ENCODE measurements at places on chromosomes 2 and 18.

DNA sequence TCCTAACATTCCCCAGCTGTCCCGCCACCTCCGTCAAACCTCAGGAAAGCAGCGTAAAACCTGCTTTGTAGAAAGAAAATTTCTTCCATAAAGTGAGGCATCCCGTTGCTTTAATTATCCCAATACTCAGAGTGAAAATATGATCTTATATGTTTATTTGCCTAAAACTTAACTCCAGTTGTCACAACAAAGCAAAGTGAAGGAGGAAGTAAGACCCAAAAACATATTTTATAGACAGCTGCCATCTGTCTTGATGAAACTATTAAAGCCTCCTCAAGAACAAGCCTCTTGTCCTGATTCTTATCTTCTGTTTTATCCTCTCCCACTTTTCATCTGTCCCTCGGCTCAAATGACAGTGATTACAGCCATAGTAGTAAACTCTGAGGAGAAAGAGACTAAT is 28.9 kb upstream of the LPIN2 start:
- no peak for DNase-seq

- DNase-seq, result peak; percentile 41
Measured at GRCh38 chr2:207792244-207792785, 22.6 kb upstream of the FZD5 start.

- peak; percentile 62 for DNase-seq
Measured at GRCh38 chr2:17933256-17933655, 54.8 kb downstream of the KCNS3 start.

- DNase-seq, result peak; percentile 16
Measured at GRCh38 chr2:134836986-134837385, 1.4 kb upstream of the ACMSD start.

DNA sequence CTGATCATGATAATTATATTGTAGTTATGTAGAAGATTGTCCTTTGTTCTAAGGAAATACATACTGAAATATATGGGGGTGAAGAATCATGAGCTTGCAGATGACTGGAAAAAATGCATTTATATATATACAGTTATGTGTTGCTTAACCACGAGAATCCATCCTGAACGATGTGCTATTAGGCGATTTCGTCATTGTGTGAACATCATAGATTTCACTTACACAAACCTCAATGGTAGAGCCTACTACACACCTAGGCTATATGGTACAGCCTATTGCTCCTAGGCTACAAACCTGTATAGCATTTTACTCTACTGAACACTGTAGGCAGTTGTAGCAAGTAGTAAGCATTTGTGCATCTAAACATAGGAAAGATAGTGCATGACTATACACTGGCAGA is 2.6 kb upstream of the ACAA2 start:
- DNase-seq, result no peak

- peak; percentile 69 for DNase-seq
Measured at GRCh38 chr18:56568986-56569385, 69.4 kb downstream of the TXNL1 start.
